Breast epithelium (tissue), 4 donors: ENCODE measurements at places on chromosomes 3 and 15. TPM values are rescaled to one million over a fixed set of nuclear protein-coding genes. Genes with fewer than 3 reads are reported as not detected.

DNA sequence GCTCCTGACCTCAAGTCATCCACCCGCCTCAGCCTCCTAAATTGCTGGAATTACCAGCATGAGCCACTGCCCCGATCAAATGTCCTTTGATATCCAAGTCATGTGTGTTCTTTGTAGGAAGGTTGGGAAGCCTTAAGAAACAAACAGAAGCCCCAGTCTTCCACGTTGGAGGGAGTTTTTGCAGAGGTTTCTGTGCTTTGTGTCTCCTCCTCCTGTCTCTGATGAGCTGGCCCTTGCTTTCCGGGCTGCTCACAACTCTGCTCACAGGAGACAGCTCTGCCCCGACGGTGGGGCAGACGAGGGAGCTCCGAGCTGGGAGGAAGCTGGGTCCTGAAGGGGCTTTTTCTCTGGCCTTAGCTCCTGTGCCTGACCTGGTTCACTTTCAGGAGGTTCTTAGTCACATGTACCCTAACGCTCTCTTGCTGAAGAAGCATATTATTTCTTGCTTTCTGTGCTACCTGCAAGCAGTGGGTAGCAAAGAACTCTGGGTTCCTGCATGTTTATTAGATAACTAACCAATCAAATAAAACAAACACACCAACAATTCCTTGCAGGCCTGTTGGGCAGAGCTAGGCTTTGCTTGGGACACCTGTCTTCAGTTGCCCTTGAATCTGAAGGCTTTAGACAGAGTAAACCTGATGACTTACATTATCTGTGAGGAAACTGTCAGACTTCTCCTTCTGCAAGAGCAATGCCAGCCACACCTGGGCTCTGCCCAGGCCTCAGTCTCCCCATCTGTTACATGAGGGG is 52.6 kb upstream of the SMAD6 start:
- no peak for DNase-seq
- H3K4me1 ChIP-seq = no peaks in the 10 kb centered on the region
- no peak overlapping the region for H3K27ac ChIP-seq

- H3K4me1 ChIP-seq = no peaks in the 10 kb centered on the region
- H3K36me3 ChIP-seq = no peaks in the 10 kb centered on the region
- no peak overlapping the region for H3K4me3 ChIP-seq
- H3K27ac ChIP-seq = no peak overlapping the region
- DNase-seq = no peak
- no peaks in the 10 kb centered on the region for H3K27me3 ChIP-seq
Measured at GRCh38 chr3:153572654-153573053, 410.6 kb downstream of the RAP2B start.

GRCh38 chr15:96619174-96619573 is 288.7 kb downstream of the NR2F2 start:
- no peaks in the 10 kb centered on the region for H3K27me3 ChIP-seq
- no peak overlapping the region for H3K27ac ChIP-seq
- no peak for DNase-seq
- H3K4me1 ChIP-seq = no peaks in the 10 kb centered on the region
- no peaks in the 10 kb centered on the region for H3K36me3 ChIP-seq

DNA sequence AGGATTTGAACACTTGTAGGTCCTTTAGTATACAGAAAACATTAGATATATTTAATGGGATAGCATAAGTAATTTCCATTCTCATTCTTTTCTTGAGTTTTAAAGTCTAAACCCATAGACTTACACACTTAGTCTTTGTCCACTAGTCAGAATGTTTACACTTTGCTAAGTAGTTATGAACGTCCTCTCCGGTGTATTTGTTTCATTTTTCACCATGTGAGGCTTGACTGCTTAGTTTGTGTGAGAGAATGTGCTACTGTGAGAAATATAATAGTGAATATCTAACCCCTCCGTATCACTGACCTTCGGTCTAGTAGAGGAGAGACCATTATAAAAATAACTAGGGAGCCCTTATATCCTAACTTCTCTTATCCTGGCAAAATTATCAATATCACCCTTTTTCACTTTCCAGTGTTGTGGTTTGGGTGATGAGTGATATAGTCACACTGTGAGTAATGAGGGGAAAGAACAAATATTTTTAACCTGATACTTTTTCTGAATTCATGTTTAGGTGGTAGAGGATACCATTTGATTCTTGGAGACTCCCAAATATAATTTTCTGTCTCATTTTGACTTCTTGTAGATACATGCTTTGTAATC is 122.4 kb downstream of the UBE2E2 start:
- no peaks in the 10 kb centered on the region for H3K4me1 ChIP-seq
- no peak overlapping the region for H3K4me3 ChIP-seq
- H3K36me3 ChIP-seq = no peaks in the 10 kb centered on the region
- no peak overlapping the region for H3K27ac ChIP-seq
- no peak for DNase-seq

GRCh38 chr3:30112902-30113484 is 493.4 kb upstream of the TGFBR2 start:
- no peak for DNase-seq
- H3K4me1 ChIP-seq = no peaks in the 10 kb centered on the region
- H3K27me3 ChIP-seq = no peaks in the 10 kb centered on the region
- H3K36me3 ChIP-seq = no peaks in the 10 kb centered on the region
- no peak overlapping the region for H3K27ac ChIP-seq

Gene DGKG
- total RNA-seq = 2.1 TPM

Gene NXPE3
- total RNA-seq = 17.0 TPM
